Keratinocyte (primary cell): ENCODE measurements at places on chromosomes 5 and 9. TPM values are rescaled to one million over a fixed set of nuclear protein-coding genes. Genes with fewer than 3 reads are reported as not detected.

DNA sequence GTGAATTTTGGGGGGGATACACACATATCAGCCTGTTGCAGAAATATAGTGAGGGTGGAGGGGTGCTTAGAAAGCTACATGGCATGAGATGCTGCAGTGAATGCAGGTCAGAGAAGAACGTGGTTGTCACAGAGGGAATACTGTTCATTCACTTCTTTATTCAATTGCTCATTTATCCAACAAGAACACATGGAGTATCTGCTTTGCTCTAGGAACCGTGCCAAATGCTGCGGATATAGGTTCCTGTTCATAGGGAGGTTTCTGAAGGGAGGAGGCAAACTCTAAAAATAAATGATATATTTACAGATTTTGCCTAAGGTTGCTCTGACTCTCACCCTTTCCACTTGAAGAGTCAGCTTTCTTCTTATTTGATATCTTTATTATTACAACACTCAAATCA lies 444.3 kb upstream of the CLINT1 start:
- no peak overlapping the region for H3K27ac ChIP-seq
- H3K36me3 ChIP-seq: no peaks in the 10 kb centered on the region
- DNase-seq: no peak

The ASS1 gene
- polyA plus RNA-seq: 23.7 to 165 TPM (median 52.4 TPM) in 3 replicates

DNA sequence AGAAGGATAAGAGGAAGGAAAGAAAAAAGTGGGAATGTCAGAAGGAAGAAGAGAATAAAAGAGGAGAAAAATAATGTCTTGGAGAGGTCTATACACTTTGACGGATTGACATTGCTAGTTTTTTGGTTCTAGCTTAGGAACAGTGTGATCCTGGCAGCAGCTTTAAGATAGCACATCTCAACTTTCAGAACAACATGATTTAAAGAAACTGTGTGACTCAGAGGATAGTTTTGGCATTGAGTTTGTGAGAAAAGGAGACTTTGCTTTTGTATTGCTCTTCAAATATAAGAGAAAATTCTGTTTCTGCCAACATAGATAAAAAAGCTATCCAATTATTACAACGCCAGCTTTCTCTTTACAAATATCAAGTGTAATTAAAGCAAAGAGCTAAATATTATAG lies 260.7 kb upstream of the ARRDC3 start:
- DNase-seq: no peak

The NIM1K gene
- polyA plus RNA-seq: 0.07 to 0.21 TPM (median 0.07 TPM) in 3 replicates

- no peak overlapping the region for H3K4me3 ChIP-seq
- peak; percentile 19 for DNase-seq
- no peak overlapping the region for H3K27ac ChIP-seq
Measured at GRCh38 chr9:893843-894420, 52.4 kb downstream of the DMRT1 start.

The FAM81B gene
- not detected in 3 replicates for polyA plus RNA-seq

DNA sequence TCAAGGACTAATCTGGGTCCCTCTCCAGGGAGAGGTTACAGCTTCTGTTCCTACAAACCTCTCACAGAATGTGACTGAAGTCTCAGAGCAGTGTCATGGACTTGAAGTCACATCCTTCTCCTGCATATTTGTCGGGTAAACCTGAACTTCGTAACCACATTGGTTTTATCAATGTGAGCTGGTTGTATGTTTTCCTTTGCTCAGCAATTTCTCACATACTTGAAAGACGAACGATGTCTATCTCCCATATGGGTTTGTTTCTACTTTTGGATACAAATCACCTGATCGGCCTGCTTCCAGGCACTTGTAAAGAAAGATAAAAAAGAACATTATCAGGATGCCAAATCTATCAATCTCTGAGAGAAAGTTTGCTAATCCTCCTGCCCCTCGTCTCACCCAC lies 411.0 kb downstream of the SPOCK1 start:
- no peaks in the 10 kb centered on the region for H3K36me3 ChIP-seq
- no peak overlapping the region for H3K27ac ChIP-seq
- no peak overlapping the region for H3K4me3 ChIP-seq
- peaks cover 9% of the 10 kb centered on the region for H3K27me3 ChIP-seq
- no peak for DNase-seq
- no peaks in the 10 kb centered on the region for H3K4me1 ChIP-seq

DNA sequence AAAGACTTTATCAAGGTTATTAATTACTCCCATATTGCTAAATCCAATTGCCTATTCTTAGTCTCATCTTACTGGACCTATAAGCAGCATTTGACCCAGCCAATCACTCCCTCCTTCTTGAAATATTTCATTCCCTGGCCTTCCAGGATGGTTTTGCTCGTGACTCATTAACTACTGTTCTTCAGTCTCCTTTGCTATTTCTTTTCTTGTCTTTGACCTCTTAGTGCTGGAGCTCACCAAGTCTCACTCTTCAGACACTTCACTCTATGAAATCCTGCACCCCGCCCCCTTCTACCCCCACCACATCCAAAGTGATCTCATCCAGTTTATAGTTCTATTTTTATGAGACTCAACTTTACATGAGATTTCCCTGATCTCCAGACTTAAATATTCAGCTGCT lies 803.1 kb upstream of the WWC1 start:
- H3K27ac ChIP-seq: no peak overlapping the region
- no peak overlapping the region for H3K4me3 ChIP-seq
- no peaks in the 10 kb centered on the region for H3K27me3 ChIP-seq
- no peaks in the 10 kb centered on the region for H3K4me1 ChIP-seq
- no peaks in the 10 kb centered on the region for H3K36me3 ChIP-seq

The DOK3 gene
- polyA plus RNA-seq: 1.5 to 3.6 TPM (median 1.7 TPM) in 3 replicates
